ENCODE measurements at places on chromosomes 5 and 9.
A peak's percentile ranks its signal among the peaks of the same experiment; 100 is the strongest.

- peak; percentile 48 for DNase-seq
These were observed at the start of gene UNC5A for GRCh38 chr5:176810081-176810597. Gene UNC5A, plus strand, starts transcription at chr5:176810559. Its CDS starts 192 bp downstream, at chr5:176810751.

DNA sequence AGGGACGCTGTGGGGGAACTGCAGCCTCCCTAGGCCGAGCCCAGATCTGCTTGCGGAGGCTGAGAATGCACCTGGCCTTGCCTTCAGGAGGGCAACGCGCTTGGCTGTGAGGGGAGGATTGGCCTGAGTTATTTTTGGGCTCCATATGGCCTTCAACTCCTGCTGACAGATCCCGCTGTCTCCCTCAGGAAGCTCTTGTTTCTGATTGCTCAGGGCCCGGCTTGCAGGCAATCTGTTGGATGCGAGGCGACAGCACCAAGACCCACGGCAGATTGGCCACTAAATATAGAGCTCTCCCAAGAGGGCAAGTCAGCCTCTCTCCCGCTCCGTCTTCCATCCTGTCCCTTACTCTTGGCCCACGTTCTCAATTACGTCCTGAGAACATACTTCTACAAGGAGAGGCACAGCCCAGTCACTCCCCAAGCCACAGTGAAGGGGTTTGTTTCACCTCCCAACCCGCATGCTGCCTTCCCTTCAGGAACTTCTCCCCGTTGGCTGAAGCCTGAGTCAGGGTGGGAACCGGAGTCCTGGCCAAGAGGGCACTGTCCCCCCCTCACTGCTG lies 53.6 kb downstream of the RASGEF1C start:
- DNase-seq = no peak

GRCh38 chr5:107655831-107656230 lies 14.9 kb downstream of the EFNA5 start:
- no peak for DNase-seq

DNA sequence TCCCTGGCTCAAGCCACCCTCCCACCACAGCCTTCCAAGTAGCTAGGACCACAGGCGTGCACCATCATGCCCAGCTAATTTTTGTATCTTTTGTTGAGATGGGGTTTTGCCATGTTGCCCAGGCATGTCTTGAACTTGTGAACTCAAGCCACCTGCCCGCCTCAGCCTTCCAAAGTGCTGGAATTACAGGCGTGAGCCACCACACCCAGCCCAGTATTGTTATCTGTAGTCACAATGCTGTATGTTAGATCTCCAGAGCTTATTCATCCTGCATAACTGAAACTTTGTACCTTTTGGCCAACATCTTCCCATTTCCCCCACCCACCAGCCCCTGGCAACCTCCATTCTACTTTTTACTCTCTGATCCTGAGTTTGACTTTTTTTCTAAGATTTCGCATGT lies 37.5 kb downstream of the CREBRF start:
- DNase-seq = no peak

DNA sequence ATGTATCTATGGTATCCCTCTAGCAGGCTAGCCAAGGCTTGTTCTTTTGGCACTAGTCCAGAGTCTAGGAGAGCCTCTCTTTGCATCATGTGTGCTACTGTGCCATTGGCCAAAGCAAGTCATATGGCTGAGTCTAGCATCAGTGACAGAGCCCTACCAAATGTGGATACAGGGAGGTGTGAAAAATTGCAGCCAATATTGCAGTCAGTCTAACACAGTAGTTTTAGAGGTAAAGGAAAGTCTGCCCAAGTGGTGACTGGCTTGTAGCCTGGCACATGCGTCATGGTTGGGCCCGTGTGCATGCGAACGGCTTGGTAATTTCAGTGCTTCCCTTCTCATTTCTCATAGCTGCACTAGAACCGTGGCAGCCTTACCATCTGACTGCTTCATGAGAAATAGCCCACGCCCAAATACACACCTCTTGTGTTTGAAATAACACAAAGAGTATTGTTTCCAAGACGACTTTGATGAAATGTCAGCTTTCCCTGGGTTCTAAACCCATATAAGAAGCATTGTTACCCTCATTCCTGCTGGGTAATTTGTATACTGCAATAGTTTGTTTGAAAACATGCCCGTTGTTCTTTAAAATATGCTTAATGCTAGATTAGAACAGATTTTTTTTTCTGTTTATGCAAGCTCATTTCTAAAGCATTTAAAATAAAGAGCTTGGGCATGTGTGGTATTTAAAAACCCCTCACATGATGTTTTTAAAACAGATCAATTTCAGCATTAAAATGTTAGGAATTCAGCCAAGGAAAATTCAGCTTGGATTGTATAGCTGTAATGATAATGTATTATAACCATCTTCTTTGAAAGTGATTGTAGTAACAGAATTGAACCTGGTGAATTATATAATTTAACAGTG lies 113.2 kb downstream of the TLE4 start:
- peak; percentile 69 for DNase-seq
